BE2C (cell line): ENCODE measurements at places on chromosomes 12 and 14.

- DNase-seq = no peak
These were observed 26.3 kb downstream of the TNFAIP2 start for GRCh38 chr14:103149351-103150237.

GRCh38 chr12:78406213-78406612 is 458.4 kb upstream of the SYT1 start:
- DNase-seq = no peak

DNA sequence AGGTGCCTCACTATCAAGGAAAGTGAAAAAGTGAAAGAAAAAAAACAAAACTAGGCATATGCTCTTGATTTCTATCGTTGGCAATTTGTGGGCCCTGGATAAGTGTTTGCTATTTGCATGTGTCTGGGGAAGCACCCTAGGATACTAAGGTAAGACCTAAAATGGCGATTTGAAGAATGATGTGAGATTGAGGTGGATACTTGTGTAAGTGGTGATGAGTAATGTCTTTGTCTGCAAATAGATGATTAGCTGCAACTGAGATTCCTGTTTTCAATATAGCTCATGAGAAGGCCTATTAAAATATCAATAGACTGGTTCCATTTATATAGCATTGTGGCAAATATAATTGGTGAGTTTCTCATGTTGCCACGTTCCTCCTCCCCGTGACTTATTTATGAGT is 261.7 kb downstream of the NEDD1 start:
- no peak for DNase-seq

GRCh38 chr12:77299001-77299400 is 233.6 kb upstream of the E2F7 start:
- DNase-seq = no peak
